ENCODE measurements at places on chromosomes 2 and 18.

DNA sequence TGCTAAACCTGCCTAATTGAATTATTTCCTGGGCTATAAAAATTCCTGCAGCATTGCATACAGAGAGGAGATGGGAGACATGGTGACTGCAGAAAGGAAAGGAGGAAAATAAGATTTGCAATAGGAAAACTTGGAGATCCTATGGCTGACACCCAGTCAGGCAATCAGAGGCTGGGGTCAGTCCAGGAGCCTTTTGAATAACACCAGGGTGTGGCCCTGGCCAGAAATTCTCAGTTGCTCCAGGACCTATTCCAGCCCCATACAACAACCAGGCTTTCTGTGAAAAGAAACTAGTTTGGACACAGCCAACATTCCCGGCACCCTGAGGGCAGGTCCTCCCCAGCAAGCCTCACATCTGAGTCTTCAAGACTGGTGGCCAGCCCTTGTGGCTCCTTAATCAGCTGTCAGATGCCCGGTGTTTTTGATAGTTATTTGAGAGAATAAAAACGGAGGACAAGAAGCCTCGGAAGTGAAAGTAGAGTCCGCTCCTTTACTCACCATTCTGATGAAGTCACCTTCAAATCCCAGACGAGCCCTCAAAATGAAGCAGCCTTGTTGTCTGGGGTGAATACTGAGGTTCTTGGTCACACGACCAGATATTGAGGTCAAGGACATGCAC lies 31.1 kb upstream of the GMCL1 start:
- no peak for DNase-seq

DNA sequence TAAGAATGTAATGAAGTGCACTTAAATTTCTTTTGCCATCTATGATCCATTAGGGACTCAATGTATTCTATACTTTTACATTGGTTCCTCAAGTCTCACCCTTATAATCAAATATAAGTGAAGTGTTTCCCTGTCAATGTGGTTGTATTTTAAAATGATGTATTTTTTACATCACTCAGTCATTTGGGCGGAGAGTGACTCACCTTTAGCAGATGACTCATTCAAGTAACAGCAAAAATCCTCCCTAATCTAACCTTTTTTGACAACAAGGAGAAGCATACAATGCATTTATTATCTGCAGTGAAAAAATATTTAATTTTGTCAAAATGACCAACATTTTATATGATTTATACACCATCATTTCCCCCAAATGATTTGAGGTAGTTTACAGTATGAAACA lies 94.4 kb downstream of the FANCL start:
- no peak for DNase-seq

DNA sequence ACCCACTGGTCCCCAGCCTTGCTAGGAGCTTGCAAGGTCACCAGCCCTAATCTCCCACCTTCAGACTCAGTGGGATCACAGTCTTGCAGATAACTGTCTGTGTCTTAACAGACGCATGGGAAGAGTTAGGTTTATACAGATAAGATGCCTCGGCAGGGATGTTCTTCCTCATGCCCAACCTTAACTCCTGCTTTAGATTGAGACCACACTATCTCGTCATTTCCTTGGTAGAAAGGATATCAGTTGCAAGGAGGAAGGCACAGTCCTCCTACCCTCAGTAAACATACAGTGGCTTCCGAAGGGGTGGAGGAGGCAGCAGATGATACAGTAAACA lies 7.2 kb downstream of the NT5DC4 start:
- DNase-seq, result no peak

DNA sequence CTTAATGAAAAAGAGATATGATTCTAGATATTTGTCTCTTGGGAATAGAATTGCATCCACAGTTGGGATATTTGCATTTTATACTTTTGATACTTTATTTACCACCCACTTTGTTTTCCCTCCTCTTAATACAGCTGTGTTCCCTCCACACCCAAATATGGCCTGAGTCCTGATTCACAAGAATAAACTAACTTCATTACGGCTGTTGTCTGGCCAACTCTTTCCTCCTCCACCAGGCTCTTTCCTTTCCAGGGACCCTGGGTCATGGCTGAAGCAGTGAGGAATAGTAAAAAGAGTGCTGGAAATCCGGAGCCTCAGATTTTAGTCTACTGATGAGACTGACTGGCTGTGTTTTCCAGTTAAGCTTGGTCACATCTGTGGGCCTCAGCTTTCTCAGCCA lies 48.4 kb upstream of the STAM2 start:
- no peak for DNase-seq

DNA sequence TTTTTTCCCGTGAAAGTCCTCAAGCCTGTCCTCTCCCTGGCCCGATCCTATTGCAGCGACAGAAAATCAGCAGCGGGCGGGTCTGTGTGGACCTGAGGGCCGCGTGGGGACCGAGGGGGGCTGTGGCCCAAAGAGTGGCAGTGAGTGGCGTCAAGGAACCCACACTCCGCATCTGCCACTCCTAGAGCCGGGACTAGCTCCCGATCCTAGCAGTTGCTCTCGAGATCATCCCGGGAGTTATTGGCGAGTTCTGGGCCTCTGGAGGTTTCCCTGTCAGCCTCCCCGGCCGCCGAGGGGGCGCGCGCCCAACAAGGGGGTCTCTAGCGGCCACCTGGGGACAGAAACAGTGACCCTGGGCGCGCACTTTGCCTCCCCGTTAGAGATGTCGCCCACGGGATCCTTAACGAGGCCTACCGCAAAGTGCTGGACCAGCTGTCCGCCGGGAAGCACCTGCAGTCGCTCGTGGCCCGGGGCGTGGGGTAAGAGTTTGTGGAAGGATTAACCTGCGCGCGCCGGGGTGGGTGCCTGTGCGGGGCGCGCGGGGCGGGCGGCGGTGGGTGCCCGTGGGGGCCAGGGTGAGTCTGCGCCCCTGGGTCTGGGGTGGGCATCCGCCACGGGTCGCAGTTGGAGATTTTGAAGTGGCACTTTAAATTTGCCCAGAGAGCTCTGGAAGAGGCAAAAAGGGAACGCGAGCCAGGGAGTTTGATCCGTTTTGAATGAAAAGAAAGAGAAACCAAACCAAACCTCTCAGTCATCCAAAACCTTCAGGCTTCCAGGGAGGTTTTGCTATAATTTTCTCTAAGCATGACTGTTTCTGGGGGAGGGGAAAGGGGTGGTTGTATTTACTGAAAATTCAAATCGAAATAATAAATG lies 3.5 kb downstream of the ADCYAP1 start:
- DNase-seq, result no peak

- no peak for DNase-seq
Observed at GRCh38 chr18:22349966-22350365, 67.7 kb downstream of the CTAGE1 start.

- DNase-seq, result no peak
Observed at GRCh38 chr2:171178993-171179392, 18.3 kb upstream of the TLK1 start.

DNA sequence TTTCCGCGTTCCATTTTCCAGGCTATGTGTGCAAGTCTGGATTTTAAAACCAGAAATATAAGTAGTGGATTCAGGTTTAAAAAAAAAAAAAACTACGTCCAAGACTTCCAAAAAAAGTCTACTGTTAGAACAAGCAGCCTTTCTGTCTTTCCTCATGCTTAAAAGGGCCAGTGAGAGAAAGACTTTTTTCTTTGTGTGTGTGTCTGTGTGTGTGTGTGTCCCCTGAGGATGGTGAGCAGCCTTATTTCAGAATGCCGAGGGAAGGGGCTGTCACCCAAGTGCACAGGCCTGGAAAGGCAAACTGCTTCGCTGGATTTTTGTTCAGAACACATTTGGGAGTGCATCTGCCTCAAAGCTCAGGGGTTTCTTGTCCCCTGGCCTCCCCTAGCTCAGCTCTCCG lies 98.8 kb downstream of the ZBTB7C start:
- no peak for DNase-seq

DNA sequence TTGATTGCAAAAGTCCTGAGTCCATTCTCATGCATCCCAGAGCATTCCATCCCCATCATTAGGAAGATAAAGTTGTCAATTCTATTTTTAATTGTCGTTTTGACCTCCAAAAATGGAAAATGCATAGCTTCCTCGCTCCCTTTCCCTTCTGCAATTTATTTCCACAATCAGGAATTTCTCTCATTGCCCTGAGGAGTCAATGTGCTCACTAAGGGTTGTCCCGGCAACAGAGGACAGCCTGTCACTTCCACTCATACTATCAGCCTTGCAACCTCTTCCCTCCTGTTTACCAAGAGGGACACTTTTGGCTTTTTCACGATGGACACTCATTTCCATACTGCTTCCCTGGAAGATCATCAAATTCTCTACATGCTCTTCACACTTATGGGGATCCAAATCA lies 164.8 kb downstream of the MYO5B start:
- no peak for DNase-seq

GRCh38 chr2:235836491-235836911 lies 331.7 kb downstream of the GBX2 start:
- DNase-seq, result no peak

GRCh38 chr2:29446847-29447246 lies 331.6 kb downstream of the CLIP4 start:
- no peak for DNase-seq

DNA sequence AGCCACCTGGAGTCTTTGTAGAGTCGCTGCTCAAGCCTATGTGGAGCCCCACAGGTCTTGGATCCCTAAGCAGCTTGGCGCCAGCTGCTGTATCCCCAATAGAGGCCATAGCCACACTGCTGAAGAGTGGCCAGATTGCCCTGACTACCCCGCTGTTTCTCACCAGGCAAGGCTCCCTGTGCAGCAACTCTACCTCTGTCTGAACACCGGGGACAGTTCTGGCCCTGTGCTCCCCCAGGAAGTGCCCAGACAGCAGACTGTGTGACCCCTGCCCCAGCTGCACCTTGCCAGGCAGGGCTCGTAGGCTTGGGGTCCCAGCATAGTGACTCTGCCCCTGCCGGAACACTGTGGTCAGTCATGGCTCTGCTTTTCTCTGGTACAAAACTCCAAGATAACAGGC lies 53.5 kb upstream of the GALNT13 start:
- no peak for DNase-seq

DNA sequence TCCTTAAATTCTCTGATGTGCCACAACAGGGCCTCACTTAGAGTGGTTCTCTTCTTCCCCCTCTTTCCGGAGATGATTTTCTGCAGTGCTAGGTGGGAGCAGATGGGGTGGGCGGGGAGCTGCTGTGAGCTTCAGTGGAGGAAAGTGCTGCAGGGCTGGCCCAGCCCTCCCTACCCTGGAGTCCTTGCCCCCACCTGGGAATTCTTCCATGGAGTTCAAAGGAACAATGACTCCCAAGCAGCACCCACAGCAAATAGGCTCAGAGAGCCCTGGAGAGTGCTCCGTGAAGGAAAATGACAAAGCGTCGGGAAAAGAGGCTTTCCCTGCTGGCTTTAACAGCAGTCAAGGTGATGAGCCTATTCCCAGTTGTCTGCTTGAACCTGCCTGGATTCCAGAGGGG lies 28.8 kb downstream of the LOXHD1 start:
- DNase-seq, result no peak

DNA sequence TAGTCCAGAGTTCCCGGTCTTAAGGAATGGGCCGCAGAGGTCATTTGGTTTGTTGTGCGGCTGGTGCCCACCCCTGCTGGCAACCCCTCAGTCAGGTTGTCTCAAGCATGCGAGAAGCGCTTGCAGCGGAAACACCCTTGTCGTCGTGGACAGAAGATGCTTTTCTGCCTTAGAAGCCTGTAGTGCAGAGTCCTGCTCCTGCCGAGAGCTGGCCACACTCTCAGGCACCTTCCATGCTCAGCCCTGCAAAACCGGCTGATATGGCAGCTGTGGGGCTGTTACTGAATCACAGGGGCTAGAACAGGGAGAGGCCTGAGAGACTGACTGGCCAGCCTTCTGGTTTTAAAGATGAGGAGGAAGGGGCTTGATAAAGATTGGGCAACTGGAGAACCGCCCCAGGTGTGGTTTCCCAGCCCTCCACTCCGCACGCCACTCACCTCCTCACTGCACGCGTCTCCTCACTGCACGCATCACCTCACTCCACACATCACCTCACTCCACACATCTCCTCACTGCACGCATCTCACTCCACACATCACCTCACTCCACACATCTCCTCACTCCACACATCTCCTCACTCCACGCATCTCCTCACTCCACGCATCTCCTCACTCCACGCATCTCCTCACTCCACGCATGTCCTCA lies 103.6 kb downstream of the USP40 start:
- no peak for DNase-seq

GRCh38 chr2:113755835-113756354 lies 547 bp downstream of the SLC35F5 start:
- DNase-seq, result peak; percentile 4

- DNase-seq, result no peak
Observed at GRCh38 chr2:145106293-145106692, 586.4 kb upstream of the ZEB2 start.

DNA sequence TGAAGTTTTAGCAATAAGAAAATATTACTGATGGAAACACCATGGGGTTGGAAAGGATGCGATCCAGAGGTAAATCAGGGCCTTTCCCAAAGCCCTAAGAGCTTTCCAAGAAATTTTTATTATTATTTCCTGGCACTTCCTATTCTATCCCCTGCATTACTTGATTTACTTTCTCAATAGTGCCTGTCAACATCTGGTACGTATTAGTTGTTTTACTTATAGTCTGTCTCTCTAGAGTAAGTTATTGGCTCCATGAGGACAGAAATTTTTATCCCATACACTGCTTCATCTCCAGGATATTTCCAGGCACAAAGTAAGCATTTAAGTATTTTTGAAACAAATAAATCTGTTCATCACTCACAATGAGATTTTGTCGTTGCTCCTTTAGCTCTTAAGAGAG lies 18.1 kb downstream of the PPP4R1 start:
- DNase-seq, result no peak

DNA sequence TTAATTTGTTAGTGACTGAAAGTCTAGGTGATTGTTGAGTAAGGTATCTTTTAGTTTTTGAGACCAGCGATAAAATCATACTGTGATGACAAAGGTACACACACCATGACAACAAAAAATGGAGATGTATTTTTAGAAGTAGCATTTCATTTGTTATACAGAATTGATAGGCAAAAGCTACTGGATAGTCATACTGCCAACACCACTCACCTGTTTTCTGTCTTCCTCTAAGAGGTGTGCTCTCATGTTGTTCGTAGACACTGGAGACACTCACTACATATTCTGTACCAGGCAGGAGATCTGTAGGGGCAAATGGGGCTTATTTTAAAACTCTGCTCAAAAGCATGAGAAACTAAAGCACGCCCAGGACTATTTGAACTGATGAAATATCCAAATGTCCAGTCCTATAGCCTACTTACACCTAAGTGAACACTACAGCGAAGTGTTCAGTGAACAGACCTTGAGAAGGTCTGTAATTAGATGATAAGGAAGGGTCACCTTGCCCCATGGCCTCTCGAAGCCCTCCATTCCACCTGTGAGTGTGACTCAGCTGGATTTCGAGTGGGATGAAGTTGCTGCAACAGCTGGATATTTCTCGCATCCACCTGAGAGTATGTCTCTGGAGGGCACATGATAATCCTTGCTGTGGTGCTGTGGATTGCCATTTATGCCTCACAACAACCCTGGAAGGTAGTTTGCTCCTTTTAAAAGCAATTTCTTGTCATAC lies 47.7 kb downstream of the FN1 start:
- no peak for DNase-seq
